WERI-Rb-1 (cell line): ENCODE measurements at places on chromosomes 4 and X.

GRCh38 chr4:113256946-113257345 lies 207.5 kb downstream of the ANK2 start:
- DNase-seq, result no peak

DNA sequence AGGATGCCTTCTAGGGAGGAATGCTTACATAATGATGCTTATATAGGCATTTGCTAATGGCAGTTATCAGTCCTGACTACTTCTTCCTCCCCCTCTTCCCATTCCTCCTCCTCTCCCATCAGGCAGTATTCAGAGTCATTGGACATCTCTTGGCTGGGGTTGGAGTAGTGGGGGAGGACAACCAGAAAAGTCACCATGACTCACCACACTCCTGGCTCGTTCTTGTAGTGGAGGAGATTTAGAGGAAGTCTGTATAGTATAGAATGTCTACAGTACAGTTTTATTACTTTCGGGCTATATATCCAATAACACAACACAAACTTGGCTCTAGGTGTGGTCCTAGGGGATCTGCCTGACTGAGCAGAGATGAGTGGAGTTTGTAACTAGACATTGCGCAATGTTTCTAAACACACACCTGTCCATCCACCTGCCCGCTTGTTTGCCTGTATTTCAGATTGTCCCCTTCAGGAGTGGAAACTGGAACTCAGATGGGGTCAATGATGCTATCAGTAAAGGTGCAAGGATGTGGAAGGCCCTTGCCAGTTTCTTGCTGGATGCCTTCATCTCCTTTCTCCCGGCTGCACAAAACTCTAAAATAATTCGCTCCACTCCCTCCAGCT lies 27.9 kb upstream of the KIAA1210 start:
- no peak for DNase-seq

- no peak for DNase-seq
Measured at GRCh38 chr4:5237086-5237660, 185.9 kb downstream of the STK32B start.

DNA sequence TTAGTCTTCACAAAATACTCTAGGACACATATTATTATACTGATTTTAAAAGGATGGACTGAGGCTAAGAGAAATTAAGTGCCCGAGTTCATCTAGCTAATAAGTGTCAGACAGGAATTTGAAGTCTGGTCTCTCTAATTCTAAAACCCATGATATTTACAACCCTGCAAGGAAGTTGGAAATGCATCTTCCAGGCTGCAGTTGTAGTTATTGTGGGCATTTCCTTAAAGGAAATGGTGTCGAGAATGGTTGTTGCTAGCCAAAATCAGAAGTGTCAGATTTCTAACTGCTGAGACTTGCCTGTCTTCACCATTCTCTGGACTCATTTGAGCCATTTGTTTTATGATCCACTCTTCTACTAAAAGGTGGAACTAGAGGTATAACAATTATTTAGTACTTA lies 82.5 kb downstream of the FAT4 start:
- DNase-seq, result no peak

- DNase-seq, result no peak
Measured at GRCh38 chr4:151021637-151022334, 6.7 kb upstream of the LRBA start.

GRCh38 chrX:20399728-20400414 lies 133.2 kb upstream of the RPS6KA3 start:
- no peak for DNase-seq

- peak; percentile 28 for DNase-seq
Measured at GRCh38 chr4:88672987-88673386, 24.6 kb downstream of the NAP1L5 start.

DNA sequence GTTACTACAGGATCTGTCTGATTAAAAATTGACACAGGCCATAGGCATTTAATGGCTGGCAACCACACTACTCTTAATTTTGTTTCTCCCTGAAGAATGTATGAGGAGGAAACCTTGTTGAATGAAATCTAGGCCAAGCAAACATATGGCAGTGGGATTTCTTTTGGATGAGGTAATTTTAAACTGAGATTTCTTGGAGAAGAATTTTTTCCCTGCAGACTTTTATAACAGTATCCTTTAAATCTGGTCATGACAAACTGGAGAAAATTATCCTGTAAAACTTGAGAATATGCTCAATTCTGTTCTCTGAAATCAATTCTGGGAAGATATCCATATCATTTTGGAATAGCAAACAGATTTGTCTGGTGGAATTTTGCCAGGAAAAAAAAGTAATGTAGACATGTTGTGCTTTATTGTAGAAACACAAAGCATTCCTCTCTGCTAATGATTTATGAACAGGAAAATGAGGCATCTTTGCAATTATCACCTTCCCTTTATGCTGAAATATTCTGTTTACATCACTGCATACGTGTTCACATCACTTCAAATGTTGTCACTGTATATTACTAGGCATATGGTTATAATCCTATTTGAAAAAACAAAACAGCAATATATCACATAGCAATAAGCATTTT lies 108.3 kb upstream of the ARSJ start:
- no peak for DNase-seq
